ENCODE measurements at places on chromosomes 6 and 20.

DNA sequence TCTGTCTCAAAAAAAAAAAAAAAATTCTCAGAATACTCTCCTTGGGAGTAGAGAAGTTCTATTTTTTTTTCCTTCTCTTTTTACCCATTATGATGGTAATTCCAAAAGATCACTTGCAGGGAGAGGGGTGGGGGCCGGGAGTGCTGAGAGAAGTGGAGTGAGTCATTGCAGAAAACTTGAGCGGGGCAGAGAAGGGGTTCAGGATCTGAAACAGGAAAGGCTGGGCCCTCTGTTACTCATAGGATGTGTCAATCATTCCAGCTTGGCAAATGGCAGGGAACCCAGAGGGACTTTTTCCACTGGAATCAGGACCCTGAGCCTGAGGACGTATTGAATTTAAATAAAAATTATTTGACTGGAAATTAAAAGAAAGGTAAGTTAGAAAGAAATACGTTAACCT lies 111.4 kb upstream of the ARMC2 start:
- DNase-seq = no peak

DNA sequence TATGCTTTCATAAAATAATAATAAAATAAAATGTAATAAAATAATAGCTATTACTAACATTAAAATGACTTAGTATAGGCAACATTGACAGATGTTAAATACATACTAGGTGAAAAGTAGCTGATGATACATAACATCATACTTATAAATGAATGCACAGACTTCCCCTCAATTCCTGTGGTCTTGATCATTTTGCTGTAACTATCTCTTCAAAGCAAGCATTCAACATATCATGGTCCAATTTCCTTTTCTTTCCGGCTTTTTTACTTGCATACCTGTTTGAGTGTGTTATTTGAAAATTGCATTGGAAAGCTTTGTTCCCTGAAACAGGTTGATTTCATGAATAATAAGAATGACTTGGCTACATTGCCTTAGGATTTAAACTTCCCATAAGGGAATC lies 309.3 kb downstream of the HDGFL1 start:
- DNase-seq = no peak

GRCh38 chr20:22771706-22772105 lies 187.3 kb upstream of the FOXA2 start:
- DNase-seq = no peak

DNA sequence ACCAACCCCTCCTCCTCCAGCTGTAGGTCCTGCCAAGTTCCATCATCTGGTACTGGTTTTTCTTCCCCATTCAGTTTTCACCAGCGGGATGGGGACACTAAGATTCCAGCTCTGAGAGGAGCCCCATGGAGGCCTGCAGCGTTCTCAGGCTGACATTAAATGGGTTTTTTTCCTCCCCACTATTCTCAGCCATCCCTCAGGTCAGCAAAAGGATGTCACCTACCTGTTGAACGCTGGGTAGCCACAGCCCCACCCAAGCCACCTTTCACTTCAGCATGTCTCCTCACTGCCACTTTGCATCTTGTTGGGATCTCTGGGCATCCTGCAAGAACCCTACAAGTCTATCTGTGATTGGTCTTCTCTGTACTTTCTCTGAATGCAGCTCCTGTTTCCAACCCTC lies 6.8 kb downstream of the KCNK17 start:
- DNase-seq = no peak

- DNase-seq = no peak
Measured at GRCh38 chr6:14915888-14916832, 329.7 kb upstream of the JARID2 start.

GRCh38 chr20:58565461-58566175 lies 50.4 kb upstream of the APCDD1L start:
- DNase-seq = no peak

Data from NCI-H748 treated with DMSO at 0.1 percent for 48 hours (cell line).